ENCODE measurements at places on chromosomes 12 and 14.

DNA sequence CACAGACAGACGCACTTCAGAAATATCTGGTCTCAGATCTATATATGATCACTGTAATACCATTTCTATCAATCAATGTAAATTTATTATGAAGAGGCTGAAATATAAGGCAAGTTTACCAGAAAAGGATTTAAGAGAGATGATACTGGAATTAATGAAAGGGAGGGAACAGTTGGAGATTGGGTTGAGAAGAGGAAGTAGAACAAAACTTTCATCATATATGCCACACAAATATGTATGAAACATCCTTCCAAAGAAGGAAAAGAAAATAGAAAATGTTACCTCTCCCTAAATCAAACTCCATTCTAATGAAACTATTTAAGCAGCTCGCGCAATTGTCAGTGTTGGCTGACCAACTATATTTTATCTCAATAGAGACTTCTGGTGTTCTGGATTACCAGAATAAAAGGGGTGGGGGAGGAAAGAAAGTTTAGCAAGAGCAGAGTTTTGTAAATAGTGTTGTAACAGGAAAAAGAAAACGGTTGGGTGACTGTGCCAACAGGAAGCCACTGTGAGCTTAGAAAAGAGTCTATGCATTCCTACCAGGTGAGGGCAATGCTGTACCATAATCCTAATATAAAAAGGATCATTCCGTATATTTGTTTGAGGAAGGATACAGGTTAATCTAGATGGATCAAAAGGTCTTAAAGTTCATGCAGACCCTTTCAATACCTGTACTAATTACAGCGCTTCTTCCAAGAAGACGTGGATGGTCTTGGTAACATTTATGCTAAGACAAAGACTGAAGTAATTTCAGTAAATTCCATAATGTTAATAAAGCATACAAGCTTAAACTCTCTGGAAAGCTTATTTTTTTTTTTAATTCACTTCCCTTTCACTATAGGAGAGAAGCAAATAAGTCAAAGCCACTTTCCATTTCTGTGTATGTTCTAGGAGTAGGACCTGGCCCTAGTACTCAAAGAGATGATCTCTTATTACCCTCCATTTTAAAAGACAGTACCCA lies 14.5 kb upstream of the LLPH start:
- DNase-seq = no peak

DNA sequence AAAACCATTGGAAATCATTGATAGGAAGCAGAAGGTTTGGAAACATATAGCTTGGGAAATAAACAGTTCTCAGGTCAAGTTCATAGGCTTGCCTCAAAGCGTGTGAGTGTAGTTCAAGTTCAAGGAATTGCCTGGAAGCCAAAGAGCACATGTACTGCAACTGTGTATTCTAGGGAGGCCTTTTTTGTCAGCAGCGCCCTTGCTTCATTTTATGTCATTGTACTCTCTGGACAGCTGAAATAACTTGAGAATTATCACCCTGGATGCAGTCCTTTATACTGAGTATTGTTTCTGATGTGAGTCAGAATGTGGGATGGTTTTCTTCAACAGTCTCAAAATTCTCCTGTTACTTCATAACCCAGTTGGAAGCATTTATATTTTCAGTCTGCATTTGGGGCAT lies 16.0 kb upstream of the EVL start:
- DNase-seq = no peak

DNA sequence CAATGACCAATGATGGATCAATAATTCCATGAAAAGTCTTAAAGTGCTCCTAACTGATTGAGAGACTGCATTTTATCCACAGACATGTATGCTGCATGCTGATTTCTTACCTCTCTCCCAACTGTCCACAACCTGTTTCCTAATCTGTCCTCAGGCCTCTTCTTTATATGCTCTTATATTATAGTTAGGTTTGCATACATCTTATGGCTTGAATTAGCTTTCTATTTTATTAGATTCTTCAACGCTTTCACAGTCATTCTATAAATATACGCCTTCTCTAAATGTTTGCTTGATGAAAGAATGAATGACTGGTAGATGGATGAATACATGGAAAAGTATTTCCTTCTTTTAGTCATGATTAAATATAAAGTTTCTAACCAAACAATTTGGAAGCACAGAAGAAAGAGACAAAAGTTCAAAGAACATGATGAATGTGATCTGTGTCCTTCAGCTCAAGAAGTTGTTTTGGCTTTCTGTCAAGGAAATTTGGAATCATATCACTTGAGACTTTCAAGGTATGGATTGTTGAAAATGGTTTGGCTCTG lies 91.8 kb upstream of the NPAS3 start:
- DNase-seq = no peak

DNA sequence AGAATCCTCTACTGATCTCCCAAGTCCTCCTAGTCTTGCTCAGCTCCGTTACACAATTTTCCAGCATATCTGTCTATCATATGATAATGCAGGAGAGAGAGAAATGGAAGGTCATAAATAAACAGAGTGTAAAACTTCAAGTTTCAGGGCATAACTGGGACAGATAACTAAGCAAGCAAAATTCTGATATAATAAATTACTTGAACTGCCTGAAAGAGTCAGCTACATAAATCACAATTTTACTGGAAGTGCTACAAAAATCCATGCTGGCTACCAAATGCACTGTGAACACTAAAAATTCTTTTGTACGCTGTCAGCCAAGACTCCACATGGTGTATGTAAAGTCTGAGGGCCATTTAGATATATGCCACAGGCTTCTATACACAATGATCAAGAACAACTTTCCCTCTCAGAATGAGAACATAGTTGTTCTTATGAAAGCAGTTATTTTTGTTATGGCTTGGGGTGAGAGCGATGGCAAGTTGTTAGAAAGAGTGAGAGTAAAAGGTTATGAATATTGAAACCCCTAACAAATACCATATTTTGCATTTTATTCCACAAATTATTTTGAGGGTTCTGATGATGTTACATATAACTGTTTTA lies 41.1 kb downstream of the GRIP1 start:
- peak; percentile 36 for DNase-seq

DNA sequence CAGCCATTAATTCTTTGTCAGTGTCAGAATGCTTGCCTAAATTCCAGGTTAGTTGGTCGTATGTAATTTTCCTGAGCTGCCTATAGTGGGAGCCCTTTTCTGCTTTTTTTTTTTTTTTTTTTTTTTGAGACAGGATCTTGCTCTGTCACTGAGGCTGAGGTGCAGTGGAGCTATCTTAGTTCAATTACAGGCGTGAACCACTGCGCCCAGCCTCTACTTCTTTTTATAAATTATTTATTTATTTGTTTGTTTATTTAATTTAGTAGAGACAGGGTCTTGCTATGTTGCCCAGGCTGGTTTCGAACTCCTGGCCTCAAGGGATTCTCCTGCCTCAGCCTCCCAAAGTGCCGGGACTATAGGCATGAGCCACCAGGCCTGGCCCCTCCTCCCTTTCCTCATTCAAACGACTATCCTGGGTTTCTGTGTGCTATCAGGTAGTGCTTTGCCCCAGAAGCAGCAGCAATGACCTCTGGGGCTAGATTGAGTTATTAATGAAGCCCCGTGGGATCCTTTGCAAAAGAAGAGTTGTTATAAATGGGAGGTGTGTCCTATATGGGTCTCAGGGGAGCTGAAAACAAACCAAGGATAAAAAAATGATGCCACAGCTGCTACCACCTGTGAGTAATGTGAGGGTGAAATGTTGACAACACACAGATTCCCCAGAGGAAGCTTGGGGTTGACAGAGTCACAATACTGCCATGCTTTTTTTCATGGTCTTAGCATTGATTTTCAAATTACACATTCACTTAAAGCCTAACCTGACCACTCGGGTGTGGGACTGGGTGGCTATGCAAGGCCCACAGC lies 34.6 kb upstream of the NFKBIA start:
- no peak for DNase-seq

- no peak for DNase-seq
Observed at GRCh38 chr12:106760184-106760531, 14.3 kb upstream of the RIC8B start.

GRCh38 chr12:13171921-13172859 lies 24.3 kb upstream of the EMP1 start:
- no peak for DNase-seq
